ENCODE measurements at places on chromosomes 2 and 18. TPM values are rescaled to one million over a fixed set of nuclear protein-coding genes. Genes with fewer than 3 reads are reported as not detected.

Gene TMEM182
- 2.9 TPM for polyA plus RNA-seq

Gene ZAP70
- polyA plus RNA-seq, result not detected

Gene CCDC102B
- polyA plus RNA-seq, result 9.7 TPM

Gene ZDBF2
- polyA plus RNA-seq, result 6.3 TPM

Gene SKOR2
- polyA plus RNA-seq, result not detected

Gene C2orf15
- polyA plus RNA-seq, result 0.07 TPM
